D721Med (cell line): ENCODE measurements at places on chromosomes 3 and 15.

- DNase-seq, result no peak
Observed at GRCh38 chr15:95701410-95701809, 629.1 kb upstream of the NR2F2 start.

DNA sequence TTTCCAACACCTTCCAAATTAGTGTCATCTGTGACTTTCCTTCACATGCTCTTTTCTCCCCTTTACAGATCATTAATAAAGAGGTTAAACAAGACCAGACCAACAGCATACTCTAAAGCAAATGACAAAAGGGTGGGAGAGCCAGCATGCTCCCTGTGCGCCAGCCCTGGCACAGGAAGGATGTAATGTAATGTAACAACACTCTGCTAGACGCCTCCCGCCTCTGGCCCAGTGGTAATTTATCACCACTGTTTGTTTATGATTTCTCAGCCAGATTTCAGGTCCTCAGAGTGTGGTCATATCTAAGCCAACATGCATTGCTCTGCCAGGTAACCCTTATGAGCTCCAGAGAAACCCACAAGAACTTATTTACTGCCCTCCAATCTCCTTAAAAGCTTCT, 189.5 kb upstream of the WNT5A start:
- DNase-seq, result no peak

DNA sequence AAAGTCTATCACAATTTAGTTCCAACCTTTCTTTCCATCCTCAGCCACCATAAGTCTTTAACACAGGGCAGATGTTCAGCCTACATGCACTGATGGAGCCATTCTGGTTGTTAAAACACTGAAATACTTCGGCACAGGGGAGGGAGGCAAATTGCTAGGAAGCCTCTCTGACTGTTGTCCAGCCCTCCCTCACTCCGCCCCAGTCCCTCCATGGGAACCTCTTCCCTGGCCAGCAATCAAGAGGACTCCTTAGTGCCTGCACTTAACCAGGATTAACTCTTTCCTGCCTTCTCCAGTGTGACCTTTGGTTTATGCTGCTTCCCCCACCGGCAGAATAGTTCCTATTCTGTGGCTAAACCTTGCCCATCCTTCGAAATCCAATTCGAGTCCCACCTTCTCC, 47.0 kb upstream of the USP3 start:
- no peak for DNase-seq

GRCh38 chr15:72796210-72796514, 12.6 kb upstream of the ADPGK start:
- DNase-seq, result no peak

DNA sequence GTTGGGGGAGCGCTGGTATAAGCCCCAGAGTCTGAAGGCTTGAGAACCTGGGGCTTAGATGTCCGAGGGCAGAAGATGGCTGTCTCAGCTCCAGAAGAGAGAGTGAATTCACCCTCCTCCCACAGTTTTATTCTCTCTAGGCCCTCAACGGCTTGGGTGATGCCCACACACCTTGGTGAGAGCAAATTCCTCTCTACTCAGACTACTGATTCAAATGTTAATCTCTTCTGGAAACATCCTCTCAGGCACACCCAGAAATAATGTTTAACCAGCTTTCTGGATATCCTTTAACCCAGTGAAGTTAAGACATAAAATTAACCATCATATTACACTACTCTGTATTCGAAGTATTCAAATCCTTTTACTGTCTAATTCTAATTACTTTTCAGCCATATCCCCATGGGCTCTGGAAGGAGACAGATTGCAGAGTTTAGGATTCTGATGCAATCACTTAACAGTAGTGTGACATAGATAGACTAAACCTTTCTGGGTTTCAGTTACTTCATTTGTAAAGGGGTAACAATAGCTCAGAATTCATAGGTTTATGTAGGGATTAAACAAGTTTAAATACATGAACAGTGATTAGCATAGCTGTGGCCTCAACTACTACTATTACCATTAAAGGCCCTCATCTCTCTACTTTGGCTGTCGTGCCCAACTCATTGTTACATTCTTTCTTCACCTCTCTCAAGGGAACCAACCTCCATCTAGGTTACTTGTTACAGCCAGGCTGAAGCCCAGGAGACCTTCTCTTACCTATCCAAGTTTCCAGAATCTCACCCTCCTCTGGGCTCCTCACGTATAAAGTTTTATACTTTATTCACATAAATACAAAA, 25.7 kb upstream of the ANO10 start:
- no peak for DNase-seq

GRCh38 chr3:39671600-39671999, 137.8 kb upstream of the MYRIP start:
- no peak for DNase-seq

- DNase-seq, result no peak
Observed at GRCh38 chr15:33871980-33872379, 96.3 kb upstream of the CHRM5 start.

- DNase-seq, result no peak
Observed at GRCh38 chr3:110381992-110382391, 689.6 kb upstream of the NECTIN3 start.
